ENCODE measurements at places on chromosomes 3 and 15. TPM values are rescaled to one million over a fixed set of nuclear protein-coding genes. Genes with fewer than 3 reads are reported as not detected.

DNA sequence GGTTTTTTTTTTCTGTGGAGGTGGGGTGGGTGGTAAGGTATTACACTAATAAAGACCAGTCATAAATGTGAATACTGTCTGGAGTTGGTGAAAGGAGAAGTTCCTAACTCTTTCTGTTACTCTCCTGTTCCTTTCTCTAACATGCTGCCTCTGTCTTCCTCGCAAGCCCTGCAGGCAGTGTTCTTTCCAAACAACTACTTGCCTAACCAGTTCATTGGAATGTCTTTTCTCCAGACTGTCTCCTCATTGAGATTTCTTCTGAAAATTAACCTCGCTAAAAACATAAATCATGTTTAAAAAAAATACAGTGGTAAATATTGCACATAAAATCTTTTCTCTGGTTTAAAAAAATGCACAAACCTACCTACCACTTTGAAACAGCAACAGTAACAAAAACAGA lies 135.2 kb downstream of the TP63 start:
- no peaks in the 10 kb centered on the region for H3K36me3 ChIP-seq
- H3K27ac ChIP-seq = peak overlapping the region; percentile 33
- no peaks in the 10 kb centered on the region for H3K27me3 ChIP-seq
- H3K4me1 ChIP-seq = no peaks in the 10 kb centered on the region
- H3K4me3 ChIP-seq = no peak overlapping the region
- DNase-seq = peak; percentile 57

DNA sequence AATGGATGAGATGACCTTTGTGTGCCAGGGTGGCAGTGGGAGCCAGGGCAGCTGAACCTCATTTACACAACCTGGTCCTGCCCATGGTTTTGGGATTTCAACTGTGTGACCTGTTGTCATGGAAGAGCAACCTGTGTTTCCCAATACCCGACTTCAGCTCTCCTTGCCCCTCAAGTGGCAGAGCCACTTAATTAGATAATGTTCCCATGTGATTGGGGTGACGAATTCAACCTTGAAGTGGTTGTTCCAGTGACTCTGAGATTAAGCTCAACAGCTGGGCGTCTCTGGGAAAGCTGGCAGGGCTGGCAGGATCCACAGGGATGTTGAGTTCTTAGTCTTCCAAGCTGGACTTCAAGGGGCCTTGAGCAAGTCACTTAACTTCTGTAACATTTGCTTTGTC lies 71.0 kb downstream of the THSD4 start:
- H3K27ac ChIP-seq = no peak overlapping the region
- H3K4me1 ChIP-seq = no peaks in the 10 kb centered on the region
- no peak overlapping the region for H3K4me3 ChIP-seq
- H3K36me3 ChIP-seq = no peaks in the 10 kb centered on the region

DNA sequence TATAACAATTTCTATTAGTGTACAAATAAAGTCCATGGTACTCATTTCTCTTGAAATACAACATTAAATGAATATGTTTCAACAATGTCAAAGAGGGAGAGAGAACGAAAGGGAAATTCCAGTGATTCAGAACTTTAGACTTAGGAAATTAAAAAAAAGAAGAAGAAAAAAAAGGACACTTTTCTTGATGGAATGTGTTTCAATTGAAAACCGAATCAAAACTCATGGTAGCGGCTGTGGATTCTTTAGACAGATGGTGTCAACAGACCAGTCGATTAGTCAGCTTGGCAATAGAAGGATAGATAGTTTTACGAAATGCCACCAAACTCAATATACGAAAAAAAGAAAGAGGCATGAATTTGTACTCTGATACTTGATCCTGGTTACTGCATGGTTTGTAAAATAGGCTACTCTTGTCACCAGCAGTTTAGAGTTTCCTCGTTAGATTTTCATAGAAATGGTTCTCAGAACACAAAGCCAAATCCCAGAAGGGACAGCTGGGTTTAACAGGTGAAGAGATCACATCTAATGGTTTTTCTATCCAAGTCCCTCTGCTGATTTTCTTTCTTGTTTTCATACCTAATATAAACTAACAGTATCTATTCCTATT lies 793.5 kb downstream of the ROBO1 start:
- no peaks in the 10 kb centered on the region for H3K27me3 ChIP-seq
- H3K27ac ChIP-seq = no peak overlapping the region
- H3K4me1 ChIP-seq = no peaks in the 10 kb centered on the region

Gene C3orf20
- not detected for total RNA-seq

Measured in breast epithelium (tissue), 4 donors.